ENCODE measurements at places on chromosomes 2 and 18.

- no peak for DNase-seq
Measured at GRCh38 chr2:24820598-24821432, 27.6 kb downstream of the CENPO start.

- no peak for DNase-seq
Measured at GRCh38 chr2:17660219-17660618, 93.4 kb downstream of the SMC6 start.

DNA sequence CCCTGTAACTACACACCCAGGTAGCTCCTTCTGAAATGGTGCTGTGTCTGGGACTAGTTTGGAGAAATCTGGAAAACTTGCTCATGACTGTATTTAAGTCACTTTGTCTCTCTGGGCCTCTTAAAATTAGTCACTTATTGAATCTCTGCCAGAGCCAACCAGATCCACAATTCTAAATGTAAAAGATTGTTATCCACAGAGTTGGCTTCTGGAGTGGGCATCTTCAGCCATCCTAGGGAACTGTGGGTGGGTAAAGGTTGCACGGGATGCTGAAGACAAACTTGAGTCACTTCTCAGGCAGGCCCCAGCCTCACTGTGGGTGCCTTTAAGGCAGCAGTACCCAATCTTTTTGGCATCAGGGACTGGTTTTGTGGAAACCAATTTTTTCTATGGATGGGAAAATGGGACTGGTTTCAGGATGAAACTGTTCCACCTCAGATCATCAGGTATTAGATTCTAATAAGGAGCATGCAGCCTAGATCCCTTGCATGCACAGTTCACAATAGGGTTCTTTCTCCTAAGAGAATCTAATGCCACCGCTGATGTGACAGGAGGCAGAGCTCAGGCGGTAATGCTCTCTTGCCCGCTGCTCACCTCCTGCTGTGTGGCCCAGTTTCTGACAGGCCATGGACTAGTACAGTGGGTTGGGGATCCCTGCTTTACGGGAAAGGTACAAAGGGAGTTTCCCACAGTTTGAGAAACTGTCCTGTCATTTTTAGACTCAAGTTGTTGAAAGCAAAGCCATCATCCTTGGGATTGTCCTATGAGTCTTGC is 98.3 kb upstream of the SPRED2 start:
- peak; percentile 87 for DNase-seq

DNA sequence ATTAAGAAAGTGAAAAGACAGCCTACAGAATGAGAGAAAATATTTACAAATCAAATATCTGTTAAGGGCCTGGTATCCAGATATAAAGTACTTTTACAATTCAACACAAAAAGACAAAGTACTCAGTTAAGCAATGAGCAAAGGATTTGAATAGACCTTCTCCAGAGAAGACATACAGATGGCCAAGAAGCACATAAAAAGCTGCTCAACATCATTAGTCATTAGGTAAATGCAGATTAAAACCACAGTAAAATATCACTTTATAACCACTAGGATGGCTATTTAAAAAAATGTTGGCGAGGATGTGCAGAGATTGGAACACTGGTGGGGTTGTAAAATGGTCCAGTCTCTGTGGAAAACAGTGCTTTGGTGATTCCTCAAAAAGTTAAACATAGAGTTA is 38.9 kb downstream of the RAB31 start:
- peak; percentile 12 for DNase-seq

DNA sequence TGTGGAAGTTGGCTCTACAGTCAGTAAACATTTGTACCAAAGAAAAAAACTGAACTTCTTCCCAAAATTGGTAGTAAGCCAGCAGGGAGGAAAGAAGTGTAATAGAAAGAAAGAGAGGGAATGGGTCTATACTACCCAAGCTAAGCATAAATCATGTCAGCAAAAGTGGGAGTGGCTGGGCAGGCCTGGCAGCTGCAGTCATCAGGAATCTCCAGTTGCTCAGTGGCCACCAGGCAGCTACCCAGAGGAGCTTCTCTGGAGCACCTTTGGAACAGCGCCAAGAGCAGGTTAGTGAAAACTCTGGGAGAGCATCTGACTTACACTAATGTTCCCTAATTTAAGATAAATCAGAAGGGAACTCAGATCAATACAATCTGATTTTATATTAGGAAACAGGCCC is 14.3 kb downstream of the FRZB start:
- no peak for DNase-seq

- DNase-seq: no peak
Measured at GRCh38 chr2:152100961-152101360, 2.1 kb upstream of the CACNB4 start.

GRCh38 chr2:95278051-95278471 is 3.8 kb downstream of the PROM2 start:
- DNase-seq: peak; percentile 89

All from GM23248 (cell line).